Progenitor cell of endocrine pancreas (in vitro differentiated cells): ENCODE measurements at places on chromosomes 7 and 10.

DNA sequence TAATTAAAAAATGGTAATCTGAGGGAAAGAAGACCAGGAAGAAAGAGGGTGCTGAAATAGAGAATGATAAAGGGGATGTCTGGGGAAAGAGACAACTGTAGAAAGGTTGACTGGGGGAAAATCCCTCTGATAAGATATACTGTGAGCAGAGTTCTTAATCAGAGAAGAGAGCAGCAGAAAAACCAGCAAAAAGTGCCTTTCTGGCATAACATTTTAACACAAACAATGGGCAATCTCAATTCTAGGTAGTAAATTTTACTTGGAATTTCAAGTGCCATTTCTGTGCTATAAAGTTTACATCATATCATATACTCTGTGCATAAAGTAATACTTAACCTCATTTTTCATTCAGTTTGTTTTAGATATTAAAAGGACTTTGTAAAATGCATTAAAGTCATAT lies 251.9 kb upstream of the HGF start:
- no peak for DNase-seq

- no peak for DNase-seq
Measured at GRCh38 chr7:53246957-53247356, 211.5 kb downstream of the POM121L12 start.

- no peak for DNase-seq
Measured at GRCh38 chr10:32979041-32979440, 21.0 kb upstream of the ITGB1 start.

GRCh38 chr10:66996996-66997395 lies 71.2 kb downstream of the LRRTM3 start:
- DNase-seq: no peak

- no peak for DNase-seq
Measured at GRCh38 chr7:39504963-39505362, 61.2 kb upstream of the YAE1 start.
